ENCODE measurements at places on chromosomes 16 and 17.

DNA sequence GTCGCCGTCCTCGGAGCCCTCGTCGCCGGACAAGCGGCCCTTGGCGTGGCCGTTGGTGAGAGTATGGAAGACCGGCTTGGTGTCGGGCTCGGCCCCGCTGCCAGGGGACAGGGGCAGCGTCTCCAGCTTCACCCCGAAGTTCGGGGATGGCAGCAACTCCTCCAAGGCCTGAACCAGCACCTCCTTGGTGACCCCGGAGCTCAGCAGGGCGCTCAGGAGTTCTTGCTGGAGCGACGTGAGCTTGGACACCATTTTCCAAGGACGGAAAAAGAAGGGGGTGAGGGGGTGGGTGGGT is 279 bp downstream of the HNF1B start:
- no peak for DNase-seq

DNA sequence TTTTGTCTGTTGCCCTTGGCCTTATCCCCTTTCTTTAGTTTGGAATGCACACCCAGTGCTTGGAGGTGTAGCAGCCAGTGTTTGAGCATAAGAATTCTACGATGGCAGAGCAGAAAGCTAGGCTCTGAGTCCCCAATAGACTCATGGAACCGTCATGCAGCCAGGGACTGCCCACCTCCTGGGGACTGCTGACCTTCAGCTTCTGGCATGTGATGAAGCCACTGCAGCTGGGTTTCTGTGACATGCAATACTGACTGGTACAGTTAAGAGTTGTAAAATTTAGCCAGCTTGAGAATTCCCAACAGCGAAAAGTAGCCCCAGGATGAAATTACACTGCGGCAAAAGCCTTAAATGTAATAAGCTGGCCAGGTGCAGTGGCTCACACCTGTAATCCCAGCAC is 9.0 kb upstream of the MAP3K14 start:
- DNase-seq = no peak

GRCh38 chr16:14409563-14409962 is 220.5 kb downstream of the PARN start:
- DNase-seq = peak; percentile 98

- no peak for DNase-seq
Observed at GRCh38 chr17:61390479-61390791, 9.2 kb upstream of the TBX2 start.

DNA sequence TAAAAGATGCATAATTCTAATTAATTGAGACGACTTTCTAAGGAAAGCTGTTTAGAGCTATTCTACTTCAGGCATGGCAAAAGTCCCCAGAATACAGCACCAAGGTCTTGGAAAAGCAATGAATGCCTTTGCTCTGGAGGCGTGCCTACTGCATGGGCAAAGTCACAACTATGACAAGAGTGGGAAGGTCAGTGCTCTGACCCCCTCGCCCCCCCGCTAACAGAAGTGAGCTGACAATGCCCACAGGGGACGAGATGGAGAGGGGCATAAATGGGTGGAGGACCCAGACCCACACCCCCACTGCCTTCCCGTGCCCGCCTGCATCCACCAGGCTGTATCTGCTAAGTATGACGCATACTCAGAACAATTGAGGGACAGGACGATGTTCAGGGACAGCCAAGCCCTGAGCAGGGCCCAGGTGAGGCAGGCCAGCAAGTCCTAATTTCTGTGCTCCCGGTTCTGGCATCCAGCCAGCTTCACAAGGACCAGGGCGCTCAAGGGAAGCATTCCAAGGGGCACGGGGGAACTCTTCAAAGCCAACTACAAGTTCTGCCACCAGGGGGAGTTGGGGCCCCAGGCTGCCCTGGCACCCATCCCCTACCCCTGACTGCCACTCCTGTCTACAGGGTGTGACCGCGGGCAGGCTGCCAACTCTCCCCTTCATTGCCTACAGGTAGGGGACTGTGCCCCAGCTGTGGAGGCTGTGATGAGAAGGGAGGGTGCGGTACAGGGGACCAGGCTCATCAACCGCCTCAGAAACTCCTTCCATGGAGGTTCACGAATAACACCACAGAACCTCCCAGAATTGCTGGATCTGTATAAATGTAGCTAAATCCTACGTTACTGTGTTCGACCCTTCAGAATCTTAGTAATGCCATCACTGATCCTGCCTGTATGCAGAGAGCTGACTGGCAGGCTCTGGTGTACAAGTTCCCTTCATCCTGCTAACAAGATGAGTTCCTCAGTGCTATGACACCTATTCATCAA is 20.8 kb downstream of the NPRL3 start:
- DNase-seq = peak; percentile 32

GRCh38 chr16:7515543-7515942 is 182.9 kb downstream of the RBFOX1 start:
- no peak for DNase-seq

DNA sequence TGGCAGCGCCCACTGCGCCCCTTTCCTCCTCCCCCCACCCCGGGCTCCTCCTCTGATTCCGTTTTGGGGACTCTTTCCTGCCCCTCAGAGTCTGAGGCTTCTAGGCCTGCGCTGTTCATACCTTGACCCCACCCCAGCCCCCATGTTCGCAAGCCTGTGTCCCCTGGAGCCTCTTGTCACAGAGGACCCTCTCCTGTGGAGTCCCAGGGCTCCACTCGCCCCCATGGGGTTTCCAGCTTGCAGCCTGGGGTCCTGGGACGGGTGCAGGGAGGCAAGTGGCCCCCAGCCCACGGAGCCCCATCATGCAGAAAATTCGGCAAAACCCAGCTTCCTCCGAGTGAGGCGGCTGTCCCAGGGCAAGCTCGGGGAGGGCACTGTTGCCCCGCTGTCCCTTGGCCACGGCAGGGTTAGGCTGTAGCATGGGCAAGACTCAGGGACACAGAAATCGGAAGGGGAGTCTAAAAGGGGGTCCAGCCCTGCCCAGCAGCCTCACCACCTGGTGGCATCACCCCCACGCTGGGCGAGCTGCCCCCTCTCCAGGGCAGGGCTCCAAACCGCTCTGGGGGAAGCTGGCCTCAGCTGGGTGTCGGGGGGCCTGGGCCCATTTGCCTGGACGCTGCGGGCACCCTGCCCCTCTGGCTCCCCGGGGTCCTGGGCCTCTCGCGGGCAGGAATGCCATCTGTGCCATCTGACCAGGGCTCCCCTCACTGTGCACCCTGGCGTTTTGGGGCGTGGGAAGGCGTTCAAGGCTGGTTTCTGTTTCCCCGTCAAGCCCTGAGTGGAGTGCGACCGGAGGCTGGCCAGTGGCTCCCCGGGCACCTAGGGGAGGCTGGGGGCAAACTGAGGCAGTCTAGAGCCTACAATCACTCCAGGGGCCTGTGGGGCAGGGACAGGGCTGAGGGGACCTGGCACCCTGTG is 11.5 kb upstream of the BAHCC1 start:
- DNase-seq = no peak

- DNase-seq = no peak
Observed at GRCh38 chr16:50058091-50058771, 7.5 kb upstream of the HEATR3 start.

GRCh38 chr17:38317081-38317480 is 20.1 kb downstream of the MRPL45 start:
- no peak for DNase-seq

DNA sequence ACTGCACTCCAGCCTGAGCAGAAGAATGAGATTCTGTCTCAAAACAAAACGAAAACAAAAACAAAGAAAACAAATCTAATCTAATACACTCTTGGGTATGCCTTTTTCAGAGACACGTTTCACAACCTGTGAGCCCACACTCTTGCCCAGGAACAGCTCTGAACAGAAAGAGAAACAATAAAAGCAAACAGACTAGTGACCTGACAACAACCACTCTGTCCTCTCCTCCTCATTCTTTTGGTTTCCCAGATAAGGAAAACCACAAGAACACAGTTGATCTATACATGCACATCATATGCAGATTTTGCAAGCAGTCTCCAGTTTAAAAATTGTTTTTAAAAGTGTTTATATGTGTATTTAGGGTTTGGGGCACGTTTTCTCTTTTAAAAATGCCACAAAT is 1.3 kb downstream of the MKS1 start:
- no peak for DNase-seq
